ENCODE measurements at places on chromosomes 1 and 21.
A peak's percentile ranks its signal among the peaks of the same experiment; 100 is the strongest.

GRCh38 chr1:39085174-39085573 lies 59.0 kb downstream of the NDUFS5 start:
- DNase-seq, result no peak

- no peak for DNase-seq
Measured at GRCh38 chr1:24392982-24393650, 20.5 kb downstream of the STPG1 start.

DNA sequence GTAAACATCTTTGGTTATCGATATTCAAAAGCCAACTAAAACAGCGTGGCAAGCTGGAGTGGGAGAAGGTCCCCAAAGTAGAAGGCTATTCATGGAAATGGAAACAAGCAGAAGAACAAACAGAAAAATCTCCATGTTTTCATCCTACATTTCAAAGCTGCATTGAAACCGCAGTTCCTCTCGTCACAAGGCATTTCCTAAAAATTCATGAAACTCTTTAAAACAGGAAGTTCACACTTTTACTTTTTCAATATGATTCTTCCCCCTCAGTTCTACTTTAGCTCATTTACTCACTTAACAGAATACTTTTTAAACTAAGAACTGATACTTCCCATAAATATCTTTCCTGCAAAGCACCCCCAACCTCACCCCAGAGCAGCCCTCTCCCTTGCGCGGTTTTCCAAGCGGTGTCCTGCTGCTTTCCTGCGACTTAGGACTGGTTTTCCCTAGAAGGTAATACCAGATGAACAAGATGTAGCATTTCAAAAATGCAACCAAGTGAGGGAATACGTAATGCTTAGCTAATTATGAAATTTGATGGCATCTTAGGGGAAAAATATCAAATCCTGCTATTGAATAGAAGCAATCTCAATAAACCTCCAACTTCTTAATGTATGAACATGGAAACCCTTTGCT lies 228.3 kb upstream of the PKN2 start:
- no peak for DNase-seq

- DNase-seq, result no peak
Measured at GRCh38 chr1:212951947-212952640, 1.8 kb downstream of the VASH2 start.

DNA sequence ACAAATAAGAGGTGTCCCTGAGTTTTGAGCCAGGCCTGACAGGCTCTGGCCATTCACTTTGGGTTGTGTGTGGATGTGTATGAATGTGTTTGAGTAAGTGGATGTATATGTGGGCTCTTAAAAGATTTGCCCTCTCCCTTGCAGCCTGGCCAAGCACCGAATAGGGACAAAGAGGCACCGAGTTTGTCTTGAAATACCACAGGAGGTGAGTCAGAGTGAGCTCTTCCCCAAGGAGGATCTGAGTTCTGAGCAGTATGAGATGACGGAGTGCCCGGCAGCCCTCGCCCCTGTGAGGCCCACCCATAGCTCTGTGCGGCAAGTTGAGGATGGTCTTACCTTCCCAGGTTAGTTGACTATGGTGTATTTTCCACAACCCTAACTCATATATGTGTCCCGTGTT lies 19.0 kb downstream of the KDM4A start:
- no peak for DNase-seq

- DNase-seq, result no peak
Measured at GRCh38 chr1:191851799-191852595, 306.3 kb upstream of the RGS18 start.

GRCh38 chr1:25051504-25051903 lies 121.4 kb upstream of the RUNX3 start:
- no peak for DNase-seq

DNA sequence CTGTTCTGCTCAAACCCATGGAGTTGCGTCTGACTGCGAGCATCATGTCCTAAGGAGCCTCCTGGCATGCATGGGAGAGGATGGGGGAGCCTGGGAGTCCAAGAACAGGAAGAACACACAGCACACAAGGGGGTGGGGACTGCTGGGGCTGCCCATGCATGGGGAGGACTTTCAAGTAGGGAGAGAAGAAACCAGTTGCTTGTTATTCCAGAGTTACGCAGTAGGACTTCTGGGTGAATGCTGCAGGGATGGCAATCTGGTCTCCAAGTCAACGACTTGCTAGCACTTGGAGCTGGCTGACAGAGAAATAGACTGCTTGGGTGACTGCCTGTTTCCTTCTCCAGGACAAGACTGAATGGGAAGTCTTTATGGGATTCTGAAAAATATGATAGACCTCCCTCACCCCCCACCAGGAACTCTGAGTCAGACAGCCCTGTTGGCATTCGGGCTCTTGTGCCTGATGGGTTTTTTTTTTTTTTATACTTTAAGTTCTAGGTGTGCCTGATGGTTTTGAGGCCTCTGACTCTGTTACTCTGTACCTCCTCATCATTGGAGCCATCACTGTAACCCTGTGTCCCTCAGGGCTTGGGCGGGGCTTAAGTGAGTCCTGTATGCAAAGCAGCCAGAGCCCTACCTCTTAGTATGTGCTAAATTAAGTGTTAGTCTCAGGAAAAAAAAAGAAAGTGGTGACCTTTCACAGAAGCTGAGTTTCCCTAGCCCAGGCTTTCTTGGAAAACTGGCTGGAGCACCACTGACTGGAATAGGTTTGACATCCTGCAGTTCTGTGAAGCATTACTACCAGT lies 30.3 kb downstream of the MAP3K21 start:
- no peak for DNase-seq

GRCh38 chr1:211742272-211742671 lies 66.9 kb upstream of the NEK2 start:
- no peak for DNase-seq

DNA sequence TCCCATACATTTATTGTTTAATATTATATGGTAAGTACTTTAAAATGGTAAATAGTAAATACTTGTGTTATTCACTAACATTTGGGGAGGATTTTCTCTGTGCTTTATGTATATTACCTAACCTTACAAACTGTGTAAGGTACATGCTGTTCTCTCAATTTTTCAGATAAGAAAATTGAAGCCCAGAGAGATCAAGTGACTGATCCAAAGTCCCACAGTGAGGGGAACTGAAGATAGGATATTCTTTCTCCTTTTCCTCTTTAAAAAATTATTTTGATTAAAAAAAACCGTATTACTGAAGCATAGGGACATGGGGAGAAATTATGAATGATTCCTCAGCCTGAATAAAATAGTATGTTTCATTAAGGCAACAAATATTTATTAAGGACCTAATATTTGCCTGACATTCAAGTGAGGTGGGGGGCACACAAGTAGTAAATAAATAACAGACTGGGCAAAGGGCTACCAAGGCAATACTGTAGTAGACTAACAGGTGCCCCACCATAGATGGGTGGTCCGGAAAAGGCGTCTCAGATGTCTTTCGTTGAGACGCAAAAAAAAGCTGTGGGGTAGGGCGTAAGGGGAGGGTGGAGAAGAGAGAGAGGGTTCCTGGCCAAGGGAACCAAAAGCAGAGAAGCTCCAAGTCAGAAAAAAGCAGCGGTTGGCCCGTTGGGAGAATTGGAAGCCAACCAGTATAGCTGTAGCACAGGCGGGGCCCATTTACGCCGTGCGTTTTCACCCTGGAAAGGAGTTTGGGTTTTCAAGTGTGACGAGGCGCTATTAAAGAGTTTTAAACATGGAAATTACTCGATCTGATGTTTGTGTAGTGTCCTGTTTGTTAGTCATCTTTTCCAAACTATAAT lies 944 bp upstream of the AGO3 start:
- DNase-seq, result peak; percentile 62

DNA sequence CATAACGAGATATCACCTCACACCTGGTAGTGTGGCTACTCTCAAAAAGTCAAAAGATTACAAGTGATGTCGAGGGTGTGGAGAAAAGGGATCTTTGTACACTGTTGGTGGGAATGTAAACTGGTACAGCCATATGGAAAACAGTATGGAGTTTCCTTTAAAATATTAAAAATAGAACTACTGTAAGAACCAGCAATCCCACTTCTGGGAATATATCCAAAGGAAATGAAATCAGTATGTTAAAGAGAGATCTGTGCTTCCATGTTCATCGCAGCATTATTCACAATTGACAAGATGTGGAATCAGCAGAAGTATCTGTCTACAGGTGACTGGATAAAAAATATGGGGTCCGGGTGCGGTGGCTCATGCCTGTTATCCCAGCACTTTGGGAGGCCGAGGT lies 7.6 kb upstream of the PIK3C2B start:
- DNase-seq, result no peak

- DNase-seq, result no peak
Measured at GRCh38 chr1:68322837-68323687, 90.7 kb upstream of the WLS start.

GRCh38 chr1:182990413-182991144 lies 32.6 kb upstream of the LAMC1 start:
- DNase-seq, result no peak

GRCh38 chr1:109732390-109732881 lies 8.4 kb downstream of the GSTM3 start:
- DNase-seq, result no peak

DNA sequence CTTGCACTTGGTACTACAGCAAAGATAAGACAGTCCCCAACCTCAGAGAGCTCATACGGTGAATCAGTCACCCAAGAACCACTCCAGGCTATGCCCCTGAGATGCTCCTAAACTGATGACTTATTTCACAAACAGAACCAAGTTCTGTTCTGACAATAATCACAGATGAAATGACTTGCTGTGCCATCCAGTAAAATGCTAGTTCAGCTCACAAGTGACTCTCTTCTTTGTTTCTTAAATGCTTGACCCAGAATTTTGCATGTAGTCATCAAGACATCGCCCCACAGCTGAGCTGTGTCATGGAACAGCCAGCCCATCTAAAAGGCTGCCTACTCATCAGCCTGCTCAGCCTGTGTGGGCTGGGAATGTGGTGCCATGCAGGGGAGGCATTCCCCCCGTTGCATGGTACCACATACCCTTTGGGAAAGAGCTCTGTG lies 6.1 kb upstream of the SLC19A2 start:
- peak; percentile 10 for DNase-seq

DNA sequence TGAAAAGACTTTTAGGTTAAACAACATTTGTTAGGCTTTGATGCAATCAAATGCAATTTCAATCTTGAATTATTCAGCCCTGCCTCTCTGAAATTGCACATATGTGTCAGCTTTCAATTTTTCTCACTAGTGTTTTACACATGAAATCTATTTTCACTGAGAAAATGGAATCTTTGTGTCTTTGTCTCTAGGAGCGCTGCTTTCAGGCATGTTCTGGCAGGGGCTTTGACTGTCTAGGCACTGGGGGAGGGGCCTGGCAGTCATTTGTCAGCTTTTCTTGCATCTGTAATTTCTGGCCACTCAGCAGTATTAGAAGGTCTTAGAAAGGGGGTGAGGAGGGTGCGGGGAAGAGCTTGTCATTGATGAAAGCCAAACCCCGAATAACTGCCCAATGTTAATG lies 264.4 kb downstream of the PTPRC start:
- DNase-seq, result peak; percentile 81

DNA sequence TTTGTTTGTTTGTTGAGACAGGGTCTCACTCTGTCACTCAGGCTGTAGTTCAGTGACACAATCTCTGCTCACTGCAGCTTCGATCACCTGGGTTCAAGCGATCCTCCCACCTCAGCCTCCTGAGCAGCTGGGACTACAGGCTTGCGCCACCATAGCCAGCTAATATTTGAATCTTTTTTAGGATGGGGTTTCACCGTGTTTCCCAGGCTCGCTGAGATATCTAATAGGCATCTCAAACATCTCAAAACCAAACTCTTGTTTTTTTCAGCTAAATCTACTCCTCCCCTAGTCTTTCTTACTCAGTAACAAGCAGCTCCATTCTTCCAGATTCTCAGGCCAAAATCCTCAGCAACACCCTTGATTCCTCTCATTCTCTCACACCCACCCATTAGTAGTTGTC lies 22.0 kb upstream of the SRRM1 start:
- no peak for DNase-seq

DNA sequence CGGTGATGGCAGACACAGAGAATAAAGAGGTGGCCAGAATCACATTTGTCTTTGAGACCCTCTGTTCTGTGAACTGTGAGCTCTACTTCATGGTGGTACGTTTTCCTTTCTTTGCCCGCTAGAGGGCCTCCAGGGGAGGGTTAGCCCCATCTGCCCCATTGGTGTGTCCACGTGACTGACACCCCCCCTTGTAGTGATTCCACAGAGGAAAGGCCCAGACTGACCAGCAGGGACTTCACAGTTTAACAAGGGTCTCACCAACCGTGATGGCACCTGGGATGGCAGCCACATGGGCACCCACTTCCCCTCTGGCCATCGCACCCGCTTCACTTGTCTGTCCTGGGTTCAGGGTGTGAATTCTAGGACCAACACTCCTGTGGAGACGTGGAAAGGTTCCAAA lies 22.3 kb upstream of the SARS1 start:
- no peak for DNase-seq

DNA sequence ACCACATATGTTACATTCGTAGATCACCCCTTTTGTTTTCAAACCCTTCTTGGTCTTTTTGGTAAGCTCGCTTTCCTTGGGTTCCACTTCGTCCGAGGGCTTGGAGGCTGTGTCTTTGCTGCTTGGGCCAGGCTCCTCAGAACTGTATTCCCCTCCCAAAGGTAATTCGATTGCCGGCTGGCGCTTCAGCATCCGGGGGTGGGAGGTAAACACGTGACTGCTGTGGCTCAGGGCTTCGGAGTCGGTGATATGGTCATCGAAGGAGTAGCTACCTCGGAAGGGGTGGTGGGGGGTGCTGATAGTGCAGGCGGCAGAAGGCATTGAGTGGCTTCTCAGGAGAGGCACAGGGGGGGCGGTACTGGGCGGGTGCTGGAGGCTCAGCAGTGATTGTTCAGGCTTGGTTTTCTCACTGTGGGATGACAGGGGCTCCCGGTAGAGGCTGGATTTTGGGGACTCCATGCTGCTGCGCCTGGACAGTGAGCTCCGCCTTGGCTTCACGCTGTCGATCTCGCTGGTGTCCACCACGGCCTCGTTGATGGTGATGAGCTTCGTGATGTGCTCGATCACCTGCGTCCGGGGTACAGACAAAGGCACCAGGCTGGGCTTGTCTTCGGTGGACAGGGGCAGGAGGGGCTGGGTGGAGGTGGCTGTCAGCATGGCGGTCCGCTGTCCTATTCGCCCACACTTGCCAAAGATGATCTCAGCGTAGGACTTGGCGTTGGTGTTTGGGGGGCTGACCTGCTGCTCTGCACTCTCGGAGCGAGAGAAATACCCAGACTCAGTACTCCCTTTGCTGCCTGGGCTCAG lies 98.6 kb upstream of the EDN2 start:
- no peak for DNase-seq

GRCh38 chr1:110336300-110337039 lies 2.7 kb upstream of the RBM15 start:
- no peak for DNase-seq

- no peak for DNase-seq
Measured at GRCh38 chr1:162712317-162713029, 78.0 kb upstream of the HSD17B7 start.

- DNase-seq, result no peak
Measured at GRCh38 chr1:203486618-203487370, 7.2 kb upstream of the OPTC start.

- DNase-seq, result no peak
Measured at GRCh38 chr1:9263984-9264872, 28.5 kb upstream of the SPSB1 start.

DNA sequence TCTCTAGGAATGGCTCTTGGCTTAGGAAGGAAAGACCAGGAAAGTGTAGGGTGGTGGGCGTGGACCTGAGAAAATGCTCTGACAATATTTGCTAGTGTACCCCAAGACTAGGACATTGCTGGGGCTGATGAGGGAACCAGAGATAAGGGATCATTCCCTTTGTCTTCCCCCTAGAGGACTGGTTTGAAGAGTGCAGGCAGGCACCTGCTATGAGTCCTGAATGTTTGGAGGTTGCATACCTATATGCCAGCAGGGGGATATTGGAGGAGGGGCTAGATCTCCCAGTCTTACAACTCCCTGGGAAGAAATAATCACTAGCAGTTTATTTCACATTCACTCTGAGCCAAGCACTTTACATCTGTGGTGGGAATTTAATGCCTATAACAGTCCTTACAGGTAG lies 6.0 kb upstream of the BCL10 start:
- no peak for DNase-seq
